Non-pigmented ciliary epithelial cell (primary cell): ENCODE measurements at places on chromosomes 12 and 14.

GRCh38 chr14:77574446-77575115 lies 41.9 kb downstream of the SPTLC2 start:
- DNase-seq = no peak

DNA sequence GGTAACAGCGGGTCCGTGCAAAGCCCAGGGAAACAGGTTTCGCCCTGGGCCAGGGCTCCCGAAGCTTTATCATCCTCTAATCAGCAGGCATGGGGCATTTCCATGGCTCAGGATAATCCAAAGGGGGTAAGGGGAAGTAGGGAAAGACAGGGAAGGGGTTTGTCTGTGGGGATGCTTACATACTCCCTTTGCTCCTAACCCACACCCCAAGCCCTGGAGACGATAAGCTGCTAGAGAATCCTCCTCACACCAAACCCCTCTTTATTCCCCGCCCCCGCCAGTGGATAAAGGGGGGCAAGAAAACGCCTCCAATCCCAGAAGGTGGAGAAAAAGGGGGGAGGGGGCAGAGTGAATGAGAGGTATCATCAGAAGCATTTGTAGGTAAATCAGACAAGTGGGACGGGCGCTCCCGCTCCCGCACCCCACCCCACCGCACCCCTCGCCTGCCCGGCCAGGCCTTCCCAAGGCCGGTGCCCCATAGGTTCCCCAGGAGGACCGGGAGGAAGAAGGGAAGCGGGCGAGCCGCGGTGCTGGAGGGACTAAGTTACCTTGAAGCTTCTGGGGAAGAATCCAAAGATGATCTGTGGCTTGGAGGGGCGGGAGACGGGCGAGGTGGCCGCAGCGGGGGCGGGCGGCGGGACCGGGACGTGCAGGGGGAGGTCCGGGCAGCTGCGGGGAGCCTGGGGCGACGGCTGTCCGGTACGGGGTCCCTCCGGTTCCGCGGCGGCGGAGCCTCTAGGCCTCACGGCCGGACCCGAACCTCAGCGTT lies 762 bp downstream of the PPP2R5E start:
- DNase-seq = no peak

- DNase-seq = no peak
Observed at GRCh38 chr14:104531421-104532190, 48.0 kb upstream of the C14orf180 start.

- no peak for DNase-seq
Observed at GRCh38 chr12:54259194-54260011, 20.5 kb downstream of the CBX5 start.

- no peak for DNase-seq
Observed at GRCh38 chr14:79468486-79468885, 742.8 kb downstream of the DIO2 start.

GRCh38 chr12:110349514-110350151 lies 53.9 kb downstream of the ANAPC7 start:
- no peak for DNase-seq

- DNase-seq = no peak
Observed at GRCh38 chr14:68784226-68784910, 8.5 kb downstream of the ZFP36L1 start.

- DNase-seq = no peak
Observed at GRCh38 chr12:70644861-70645260, 7.6 kb upstream of the PTPRB start.

DNA sequence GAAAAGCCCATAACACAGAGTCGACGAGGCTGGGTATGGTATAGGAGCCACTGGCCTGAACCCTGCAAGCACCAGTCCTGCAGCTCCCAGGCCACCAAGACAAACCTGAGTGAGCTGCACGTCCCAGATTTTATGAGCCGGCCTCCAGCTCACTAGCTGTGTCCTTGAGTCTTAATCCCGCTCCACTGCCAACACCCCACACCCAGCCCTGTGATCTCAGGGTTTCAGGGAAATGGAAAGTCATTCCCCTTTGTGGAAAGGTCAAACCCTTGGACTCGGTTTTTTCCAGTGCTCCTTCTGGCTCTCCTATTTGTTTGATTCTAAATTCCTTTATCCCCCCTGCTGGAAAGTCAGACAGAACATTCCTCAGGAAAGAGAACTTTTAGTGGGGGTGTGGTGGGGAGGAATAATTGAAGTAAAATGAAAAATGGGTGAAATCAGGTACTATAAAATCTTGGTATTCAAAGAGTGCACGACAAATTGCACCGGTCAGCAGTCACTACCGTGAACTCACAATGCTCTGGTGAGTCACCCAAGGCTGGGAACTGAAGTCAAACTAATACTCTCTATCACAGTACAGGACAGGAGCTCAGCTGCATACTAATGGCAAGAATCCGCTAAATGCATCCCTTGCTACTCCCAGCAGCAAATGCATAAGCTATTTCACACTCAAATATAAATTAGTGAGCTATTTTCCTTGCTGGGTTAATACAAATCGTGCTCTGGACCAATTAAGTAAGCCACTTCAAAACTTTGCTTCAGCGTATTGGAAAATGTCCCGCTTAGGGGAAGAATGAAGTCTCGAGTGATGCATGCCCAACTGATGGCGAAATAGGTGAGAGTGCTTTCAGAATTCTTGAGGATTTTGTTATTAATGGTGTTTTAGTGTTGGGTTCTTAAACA lies 9.0 kb downstream of the PITPNM2 start:
- DNase-seq = peak; percentile 65

DNA sequence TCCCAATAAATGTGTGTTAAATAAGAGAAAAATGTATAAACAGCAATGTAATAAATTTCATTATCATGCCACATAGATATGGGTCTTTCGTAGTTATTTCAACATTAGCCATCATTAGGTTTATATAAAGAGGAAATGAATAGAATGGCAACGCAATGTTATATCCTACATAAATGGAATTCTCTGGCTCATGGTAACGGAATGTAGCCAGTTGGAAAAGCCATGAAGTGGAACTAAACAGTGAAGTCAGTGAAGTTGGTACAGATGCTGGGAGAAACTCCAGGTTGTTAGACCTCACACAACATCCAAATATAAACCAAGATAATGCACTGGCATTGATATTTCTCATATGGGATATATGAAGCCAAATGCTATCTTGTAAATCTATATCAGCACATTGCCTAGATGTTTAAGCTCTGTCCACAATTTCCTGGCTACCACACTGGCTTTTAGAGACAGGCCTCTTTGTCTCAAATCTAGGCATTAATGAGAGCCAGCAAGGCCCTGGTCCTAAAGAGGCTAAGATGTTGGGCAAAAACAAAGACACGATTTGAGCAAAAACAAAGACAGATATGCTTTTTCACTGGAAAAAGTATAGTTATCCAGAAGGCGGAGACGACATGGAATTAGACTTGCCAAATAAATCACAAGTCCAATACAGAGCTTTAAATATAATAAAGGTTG lies 861.0 kb downstream of the RPS29 start:
- DNase-seq = peak; percentile 37

DNA sequence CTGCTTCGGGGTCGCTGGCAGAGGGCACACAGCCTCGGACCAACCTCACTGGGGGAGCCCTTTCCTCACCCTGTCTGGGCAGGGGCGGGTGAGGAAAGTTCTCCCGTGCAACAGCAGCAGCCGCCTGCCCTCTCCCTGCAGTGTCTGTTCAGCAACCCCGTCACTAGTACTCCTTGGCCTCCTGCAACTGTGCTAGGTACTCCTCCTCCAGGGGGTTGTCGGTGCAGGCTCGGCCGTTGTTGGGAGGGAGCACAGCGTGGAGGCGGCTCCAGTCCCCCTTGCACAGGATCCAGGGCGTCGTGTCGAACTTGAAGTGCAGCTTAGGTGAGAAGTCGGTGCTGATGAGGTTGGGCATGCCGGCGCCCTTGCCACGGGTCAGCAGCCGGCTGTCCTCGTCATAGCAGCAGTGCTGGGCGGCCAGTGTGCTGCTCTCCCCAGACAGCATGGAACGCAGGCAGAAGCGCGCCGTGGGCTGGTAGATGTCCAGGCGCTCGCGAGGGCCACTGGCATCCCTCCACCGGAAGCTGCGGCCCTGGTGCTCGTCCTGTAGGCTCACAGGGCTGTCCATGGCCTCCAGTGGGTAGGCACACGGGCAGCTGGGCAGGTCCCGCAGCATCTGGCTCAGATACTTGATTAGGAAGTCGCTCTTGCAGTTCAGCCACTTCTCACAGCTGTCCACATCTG lies 17.7 kb downstream of the AHSA1 start:
- no peak for DNase-seq

DNA sequence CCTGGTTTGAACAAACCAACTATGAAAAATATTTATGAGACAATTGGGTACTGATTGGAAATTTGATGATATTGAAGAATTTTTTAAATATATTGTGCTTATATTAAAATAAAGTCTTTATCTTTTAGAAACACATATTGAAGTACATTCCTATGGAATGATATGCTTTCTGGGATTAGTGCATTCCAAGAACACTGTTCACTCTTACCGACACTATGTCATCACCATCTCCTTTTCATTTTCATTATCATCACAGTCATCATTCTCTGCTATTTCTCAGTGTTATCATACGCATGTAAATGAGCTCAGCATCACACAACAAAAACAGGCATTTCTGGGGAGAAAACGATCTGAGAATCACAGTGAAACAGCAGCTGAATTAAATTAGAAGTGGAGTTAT lies 513.3 kb upstream of the CCDC196 start:
- DNase-seq = peak; percentile 54

- no peak for DNase-seq
Observed at GRCh38 chr14:94679937-94680861, 68.0 kb downstream of the SERPINA3 start.

GRCh38 chr14:57632649-57633048 lies 139.0 kb upstream of the CCDC198 start:
- no peak for DNase-seq

GRCh38 chr14:23910101-23910875 lies 43.3 kb upstream of the DHRS4 start:
- DNase-seq = peak; percentile 13

- no peak for DNase-seq
Observed at GRCh38 chr12:117447665-117448366, 86.4 kb upstream of the NOS1 start.

DNA sequence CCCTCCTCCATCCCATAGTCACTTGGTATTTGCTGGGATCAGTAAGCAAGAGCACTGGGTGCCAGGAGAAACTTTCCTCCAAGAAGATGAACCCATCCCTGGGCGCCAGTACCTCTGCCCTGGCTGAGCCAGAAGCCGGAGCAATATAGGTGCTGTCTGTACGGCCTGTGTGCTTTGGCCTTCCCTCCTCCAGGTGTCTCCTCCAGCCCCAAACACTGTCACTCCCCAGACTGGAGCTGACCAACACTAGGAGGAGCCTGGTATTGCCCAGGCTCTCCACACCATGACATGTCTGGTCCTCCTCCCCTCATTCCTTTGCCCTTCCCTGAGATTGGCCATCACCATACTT lies 4.9 kb downstream of the GSTZ1 start:
- DNase-seq = no peak

GRCh38 chr12:130424858-130425697 lies 87.4 kb downstream of the PIWIL1 start:
- no peak for DNase-seq

DNA sequence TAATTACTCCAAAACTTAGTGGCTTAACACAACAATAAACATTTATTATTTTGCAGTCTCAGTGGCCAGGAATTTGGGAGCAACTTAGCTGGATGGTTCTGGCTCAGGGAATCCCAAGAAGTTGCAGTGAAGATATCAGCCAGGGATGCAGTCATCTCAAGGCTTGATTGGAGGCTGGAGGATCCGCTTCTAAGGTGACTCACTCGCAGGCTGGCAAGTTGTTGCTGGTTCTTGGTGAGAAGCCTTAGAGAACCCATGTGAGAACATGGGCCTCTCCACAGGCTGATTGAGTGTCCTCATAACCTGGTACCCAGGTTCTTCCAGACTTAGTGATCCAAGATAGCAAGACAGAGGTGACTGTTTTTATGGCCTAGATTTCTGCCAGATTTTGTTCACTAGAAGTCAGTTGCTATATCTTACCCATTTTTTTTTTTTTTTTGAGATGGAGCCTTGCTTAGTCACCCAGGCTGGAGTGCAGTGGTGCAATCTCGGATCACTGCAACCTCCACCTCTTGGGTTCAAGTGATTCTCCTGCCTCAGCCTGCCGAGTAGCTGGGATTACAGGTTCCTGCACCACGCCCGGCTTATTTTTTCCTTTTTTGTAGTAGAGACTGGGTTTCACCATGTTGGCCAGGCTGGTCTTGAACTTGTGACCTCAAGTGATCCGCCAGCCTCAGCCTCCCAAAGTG lies 32.5 kb downstream of the BRMS1L start:
- no peak for DNase-seq

DNA sequence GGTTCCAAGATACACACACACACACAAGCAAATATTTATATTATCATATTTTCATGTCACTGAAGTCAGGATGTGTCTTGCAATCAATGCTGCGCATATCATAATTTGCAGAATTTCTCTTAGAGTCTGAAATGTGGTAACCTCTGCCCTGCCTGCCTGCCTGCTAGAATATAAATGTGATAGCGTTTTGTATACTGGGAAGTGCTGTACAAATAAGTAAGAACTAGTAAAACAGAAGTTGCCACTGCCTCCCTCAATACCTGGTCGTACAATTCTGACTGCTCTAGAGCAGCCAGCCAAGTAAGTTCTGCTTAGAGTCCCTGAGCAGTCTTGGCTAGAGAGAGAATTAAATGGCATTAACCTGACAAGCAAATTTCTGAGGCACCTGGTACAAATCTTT lies 83.9 kb upstream of the NTF3 start:
- DNase-seq = no peak

GRCh38 chr14:21219561-21220111 lies 49.6 kb downstream of the HNRNPC start:
- DNase-seq = no peak

GRCh38 chr14:98181241-98181640 lies 1090.8 kb downstream of the BCL11B start:
- DNase-seq = no peak

GRCh38 chr12:16300736-16301135 lies 23.3 kb upstream of the SLC15A5 start:
- DNase-seq = no peak

DNA sequence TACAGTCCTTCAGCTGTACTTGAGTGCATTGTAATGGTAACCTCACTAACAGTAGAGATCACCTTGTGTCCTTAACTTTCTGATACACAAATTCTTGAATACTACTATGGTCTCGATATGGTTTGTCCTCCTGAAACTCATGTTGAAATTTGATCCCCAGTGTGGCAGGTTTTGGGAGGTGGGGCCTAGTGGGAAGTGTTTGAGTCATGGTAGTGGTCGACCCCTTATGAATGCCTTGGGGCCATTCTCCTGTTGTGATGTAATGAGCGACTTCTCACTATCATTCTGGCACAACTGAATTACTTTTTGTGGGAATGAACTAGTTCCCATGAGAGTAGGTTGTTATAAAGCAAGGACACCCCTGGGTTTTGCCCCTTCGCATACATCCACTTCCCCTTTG lies 52.3 kb downstream of the IPO8 start:
- DNase-seq = no peak

GRCh38 chr12:98908866-98909265 lies 263.8 kb downstream of the APAF1 start:
- no peak for DNase-seq

- no peak for DNase-seq
Observed at GRCh38 chr14:92259613-92260357, 63.2 kb upstream of the SLC24A4 start.

DNA sequence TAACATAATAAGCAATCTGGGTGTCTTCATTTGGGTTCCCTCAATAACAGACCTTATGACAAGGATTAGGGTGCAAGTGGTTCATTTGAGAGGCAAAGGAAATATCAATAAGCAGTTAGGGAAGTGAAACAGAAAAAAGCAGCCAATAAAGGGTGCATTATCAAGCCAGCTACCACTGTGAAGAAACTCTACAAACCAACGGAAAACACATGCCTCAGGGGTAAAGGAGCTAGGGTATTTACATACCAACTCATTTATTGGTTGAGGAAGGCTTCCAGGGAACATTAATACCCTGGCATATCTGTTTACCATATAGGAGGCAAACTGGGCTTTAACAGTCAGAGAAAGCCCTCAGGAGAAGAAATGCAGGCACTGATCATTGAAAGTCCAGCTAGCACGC lies 22.7 kb upstream of the IFNG-AS1 start:
- no peak for DNase-seq
